ENCODE measurements at places on chromosomes 11 and 22.

DNA sequence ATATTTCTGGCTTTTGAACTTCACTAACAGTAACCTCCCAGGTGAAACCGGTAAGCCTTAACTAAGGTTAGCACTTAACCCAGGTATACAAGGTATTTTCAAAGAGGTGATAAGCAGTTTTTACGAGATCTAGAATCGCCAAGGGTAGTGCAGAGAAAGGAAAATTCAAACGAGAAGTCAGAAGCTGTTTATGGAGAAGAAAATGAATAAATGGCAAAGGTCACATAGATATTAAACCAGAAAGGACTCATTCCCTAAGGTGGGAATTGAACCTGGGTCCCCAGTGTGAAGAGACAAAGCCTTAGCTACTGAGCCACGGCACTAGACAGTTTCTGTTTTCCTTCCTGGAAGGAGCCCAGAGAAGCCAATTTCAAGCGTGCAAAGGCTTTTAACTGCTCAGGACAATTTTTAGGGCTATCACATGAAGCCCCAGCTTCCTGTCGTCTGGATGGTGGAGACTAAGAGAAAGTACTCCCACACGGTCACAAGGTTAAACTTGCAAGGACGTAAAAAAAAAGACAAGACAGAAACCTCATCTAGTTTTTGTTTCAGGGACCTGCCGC lies 5.7 kb upstream of the C1QTNF6 start:
- peak; percentile 98 for DNase-seq

GRCh38 chr11:44223238-44223637 lies 86.7 kb downstream of the ALX4 start:
- DNase-seq, result no peak

- DNase-seq, result no peak
Observed at GRCh38 chr11:123798513-123799252, 7.5 kb downstream of the OR6M1 start.

DNA sequence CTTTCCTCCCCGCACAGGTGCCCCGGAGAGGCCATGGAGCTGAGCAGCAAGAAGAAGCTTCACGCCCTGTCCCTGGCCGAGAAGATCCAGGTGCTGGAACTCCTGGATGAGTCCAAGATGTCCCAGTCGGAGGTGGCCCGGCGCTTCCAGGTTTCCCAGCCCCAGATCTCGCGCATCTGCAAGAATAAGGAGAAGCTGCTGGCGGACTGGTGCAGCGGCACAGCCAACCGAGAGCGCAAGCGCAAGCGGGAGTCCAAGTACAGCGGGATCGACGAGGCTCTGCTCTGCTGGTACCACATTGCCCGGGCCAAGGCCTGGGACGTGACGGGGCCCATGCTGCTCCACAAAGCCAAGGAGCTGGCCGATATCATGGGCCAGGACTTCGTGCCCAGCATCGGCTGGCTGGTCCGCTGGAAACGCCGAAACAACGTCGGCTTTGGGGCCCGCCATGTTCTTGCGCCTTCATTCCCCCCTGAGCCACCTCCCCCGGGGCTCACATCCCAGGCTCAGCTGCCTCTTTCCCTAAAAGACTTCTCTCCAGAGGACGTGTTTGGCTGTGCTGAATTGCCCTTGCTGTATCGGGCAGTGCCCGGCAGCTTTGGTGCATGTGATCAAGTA lies 1.3 kb downstream of the TIGD3 start:
- DNase-seq, result no peak

DNA sequence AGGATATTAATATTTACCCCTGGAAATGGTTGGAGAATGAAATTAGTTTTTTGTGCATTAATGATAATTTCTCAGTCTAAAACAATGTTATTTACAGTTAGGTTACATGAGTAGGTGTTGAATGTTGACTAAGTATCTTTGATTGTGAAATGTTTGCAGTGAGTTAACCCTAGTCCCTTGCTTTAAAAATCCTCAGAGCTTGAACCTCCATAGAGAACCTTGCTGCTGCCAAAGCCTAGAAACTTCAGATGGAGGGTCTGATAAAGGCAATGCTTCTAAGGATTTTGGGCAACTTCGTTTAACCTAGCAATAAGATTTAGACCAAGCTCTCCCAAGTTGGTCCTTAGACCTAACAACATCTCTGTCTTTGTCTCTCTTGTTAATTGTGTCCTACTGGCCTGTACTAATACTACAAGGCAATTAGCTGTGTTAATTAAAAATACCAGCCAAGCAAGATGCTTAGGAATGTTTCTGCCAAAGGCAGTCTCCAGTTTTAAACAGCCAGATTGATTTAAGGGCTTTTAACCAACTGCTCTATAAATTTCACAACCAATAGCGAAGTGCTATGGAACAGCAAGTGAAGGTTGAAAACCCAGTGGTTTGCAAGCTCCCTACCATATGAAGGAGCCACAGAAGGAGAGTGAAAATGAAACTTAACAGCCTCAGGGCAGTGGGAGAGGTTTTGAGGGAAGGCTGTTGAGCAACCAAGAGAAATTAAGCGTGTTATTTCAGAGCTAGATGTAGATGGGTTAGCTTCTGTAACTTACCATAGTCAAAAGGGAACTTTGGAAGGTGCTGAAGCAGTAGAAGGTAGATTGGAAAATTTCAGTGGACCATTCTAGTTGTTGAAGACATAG lies 295.9 kb upstream of the ANO5 start:
- no peak for DNase-seq

DNA sequence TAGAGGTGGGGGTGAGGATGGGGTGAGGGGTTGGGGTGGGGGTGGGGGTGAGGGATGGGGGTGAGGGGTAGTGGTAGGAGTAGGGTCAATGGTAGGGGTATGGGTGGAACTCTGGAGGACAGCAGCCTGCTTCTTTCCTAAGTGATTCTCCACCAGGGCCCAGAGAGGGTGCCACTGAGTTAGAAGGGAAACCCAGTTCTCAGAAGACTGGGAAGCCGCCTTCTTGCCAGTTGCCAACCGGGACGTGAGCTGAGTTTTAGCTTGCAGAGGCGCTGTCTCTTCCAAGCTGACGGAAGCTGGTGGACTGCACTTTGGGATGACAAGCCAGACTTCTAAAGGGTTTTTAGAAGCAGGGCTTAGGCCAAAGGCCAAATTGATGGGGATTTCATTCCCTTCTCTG lies 104.4 kb downstream of the NAT10 start:
- peak; percentile 73 for DNase-seq

DNA sequence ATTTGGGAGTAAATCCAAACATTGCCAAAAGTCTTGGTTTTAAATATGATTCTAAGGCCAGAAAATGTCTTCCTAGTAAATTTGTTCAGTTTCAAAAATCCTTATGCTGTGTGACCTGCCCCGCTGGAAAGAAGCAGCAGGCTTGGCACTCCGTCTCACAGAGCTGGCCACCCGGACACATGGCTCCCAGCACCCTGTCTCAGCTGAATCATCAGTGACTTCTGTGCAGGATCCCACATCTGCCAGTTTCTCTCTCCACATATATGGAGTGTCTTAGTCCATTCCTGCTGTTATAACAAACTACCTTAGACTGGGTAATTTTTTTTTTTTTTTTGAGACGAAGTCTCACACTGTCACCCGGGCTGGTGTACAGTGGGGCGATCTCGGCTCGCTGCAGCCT lies 356.7 kb downstream of the TBC1D22A start:
- no peak for DNase-seq

GRCh38 chr11:121514432-121515334 lies 61.9 kb upstream of the SORL1-AS1 start:
- DNase-seq, result no peak

GRCh38 chr11:45939836-45940235 lies 17.4 kb downstream of the LARGE2 start:
- DNase-seq, result no peak

GRCh38 chr22:37985751-37986281 lies 1.5 kb upstream of the SOX10 start:
- peak; percentile 78 for DNase-seq

DNA sequence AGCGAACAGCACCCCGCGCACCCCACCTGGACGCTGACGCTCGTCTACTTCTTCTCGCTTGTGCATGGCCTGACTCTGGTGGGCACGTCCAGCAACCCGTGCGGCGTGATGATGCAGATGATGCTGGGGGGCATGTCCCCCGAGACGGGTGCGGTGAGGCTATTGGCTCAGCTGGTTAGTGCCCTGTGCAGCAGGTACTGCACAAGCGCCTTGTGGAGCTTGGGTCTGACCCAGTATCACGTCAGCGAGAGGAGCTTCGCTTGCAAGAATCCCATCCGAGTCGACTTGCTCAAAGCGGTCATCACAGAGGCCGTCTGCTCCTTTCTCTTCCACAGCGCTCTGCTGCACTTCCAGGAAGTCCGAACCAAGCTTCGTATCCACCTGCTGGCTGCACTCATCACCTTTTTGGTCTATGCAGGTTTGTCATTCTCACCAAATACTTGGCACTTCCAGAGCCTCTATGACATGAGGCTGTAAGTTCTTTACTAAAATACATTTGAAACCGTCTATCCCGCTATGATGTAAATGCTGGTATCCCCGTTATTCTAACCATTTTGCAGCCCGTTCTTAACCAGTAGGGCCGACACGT lies 535 bp downstream of the AQP11 start:
- peak; percentile 1 for DNase-seq

GRCh38 chr11:12042215-12042676 lies 33.8 kb upstream of the DKK3 start:
- DNase-seq, result no peak

GRCh38 chr11:113531575-113532451 lies 56.6 kb upstream of the DRD2 start:
- DNase-seq, result no peak

GRCh38 chr11:48164836-48165235 lies 51.8 kb upstream of the OR4B1 start:
- no peak for DNase-seq

DNA sequence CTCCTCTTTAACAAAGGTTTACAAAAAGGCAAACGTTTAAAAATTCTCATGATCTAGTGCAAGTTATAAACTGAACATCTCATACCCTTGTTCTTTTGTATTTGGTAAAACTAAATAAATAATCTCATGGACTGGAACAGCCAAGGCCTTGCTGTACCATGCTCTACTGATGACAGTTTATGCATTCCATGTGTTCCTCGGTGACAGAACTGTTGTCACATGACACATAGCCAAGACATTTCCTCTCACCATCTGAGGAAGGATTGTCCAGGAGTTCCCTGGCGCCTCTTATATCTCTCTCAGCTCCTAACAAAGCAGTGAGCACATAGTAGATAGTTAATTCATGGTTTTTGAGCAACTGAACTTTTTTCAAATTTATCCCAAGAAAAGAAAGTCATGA lies 12.6 kb downstream of the CCDC83 start:
- no peak for DNase-seq

GRCh38 chr11:1497600-1497999 lies 11.0 kb upstream of the MOB2 start:
- no peak for DNase-seq

DNA sequence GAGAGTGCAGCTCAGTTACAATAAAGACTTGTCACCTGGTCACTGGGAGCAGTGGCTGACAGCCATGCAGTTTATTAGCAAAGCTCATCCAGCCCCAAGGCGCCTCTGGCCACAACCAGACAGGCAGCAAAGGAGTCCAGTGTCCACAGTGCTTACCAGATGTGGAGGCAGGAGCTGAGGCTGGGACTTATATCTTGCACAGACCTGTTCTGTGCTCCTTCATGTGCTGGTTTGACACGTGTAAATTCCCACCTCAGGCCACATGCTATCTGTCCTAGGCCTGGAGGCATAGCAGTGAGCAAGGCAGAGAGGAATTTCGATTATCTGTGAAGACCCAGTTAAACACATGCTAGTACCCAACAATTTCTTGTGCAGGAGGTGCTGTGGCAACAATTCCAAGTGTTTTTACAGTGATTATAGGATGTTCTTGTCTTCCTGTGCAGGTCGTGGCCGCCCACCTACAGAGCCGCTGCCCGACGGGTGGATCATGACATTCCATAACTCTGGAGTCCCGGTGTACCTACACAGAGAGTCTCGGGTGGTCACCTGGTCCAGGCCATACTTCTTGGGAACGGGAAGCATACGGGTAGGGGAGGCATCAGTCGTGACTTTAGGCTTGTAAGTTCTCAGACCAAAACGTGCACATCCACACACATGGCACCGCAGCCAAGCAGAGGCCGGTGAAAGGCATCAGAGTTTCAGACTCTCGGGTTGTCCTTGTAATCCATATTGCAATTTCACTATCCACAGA lies 9.4 kb downstream of the DGCR8 start:
- DNase-seq, result no peak

DNA sequence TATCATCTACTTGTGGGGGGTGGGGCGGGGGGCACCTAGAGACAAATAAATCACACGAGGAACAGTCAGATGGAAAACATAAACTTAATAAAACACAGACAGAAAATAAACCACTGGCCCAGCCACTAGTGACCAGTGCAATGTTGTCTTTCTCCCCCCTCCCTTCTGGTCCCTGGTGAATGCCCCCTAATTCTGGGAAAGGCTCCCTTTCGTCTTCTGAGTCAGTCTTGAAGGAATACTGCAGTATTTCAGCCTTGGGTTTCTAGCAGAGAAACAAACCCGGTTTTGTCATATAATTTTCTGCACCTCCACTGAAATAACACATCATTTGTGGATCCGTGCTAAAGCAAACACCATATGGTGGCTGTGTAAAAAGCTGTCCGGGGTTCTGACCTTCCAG lies 101.7 kb downstream of the ABTB2 start:
- no peak for DNase-seq

GRCh38 chr11:17541330-17541885 lies 2.8 kb downstream of the USH1C start:
- no peak for DNase-seq

GRCh38 chr11:72947229-72947628 lies 133.0 kb downstream of the ATG16L2 start:
- DNase-seq, result no peak

DNA sequence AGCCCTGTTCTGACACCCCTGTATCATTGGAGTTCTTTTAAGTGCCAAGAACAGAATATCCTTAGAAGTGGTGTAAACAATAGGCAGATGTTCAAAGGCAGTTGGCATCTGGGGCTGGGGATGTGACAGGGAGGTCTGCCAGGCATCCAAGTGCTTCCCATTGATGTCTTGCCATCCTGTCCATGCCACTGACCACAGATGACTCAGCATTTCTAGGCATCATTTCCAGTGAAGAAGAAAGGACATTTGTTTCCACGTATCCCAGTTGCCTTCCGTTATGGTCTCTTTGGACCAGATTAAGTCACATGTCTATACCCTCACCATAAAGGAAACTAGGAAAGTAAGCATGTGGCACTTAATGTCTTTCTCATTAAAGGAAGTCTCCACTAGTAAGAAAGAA lies 76.7 kb upstream of the BARX2 start:
- peak; percentile 54 for DNase-seq

DNA sequence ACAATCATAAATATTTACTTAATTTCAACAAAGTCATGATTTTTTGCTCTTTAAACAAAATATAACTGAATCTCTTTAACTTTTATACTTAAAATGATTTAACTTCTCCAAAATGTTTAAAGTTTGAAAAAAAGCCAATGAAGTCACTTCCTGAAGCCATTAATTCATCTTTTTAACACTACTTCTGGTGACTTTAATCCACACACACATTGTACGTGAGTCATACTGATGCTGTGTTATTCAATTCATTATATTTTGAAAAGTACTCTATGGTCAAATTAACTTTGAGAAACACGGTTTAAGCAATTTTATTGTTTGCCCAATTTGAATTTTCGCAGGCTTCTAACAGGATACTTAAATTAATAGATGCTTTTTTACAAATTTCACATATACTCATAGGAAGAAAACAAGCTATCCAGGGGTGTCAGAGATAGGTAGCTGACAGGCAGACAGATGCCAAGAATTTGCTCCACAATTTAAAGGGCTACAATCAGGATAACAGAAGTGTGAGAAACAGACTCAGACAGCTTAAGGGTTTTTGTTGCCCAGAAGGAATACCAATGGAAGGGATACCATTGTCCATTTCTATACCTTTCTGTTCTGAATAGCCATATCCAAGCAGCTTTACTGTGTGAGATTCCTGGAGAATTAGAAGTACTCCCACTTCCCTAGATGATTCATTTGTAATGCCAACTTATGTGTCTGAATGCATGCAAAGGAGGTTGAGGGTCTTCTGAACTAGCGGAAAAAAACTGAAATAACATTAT lies 118.4 kb downstream of the RBFOX2 start:
- DNase-seq, result no peak
